ENCODE measurements at places on chromosomes 3 and 15.

DNA sequence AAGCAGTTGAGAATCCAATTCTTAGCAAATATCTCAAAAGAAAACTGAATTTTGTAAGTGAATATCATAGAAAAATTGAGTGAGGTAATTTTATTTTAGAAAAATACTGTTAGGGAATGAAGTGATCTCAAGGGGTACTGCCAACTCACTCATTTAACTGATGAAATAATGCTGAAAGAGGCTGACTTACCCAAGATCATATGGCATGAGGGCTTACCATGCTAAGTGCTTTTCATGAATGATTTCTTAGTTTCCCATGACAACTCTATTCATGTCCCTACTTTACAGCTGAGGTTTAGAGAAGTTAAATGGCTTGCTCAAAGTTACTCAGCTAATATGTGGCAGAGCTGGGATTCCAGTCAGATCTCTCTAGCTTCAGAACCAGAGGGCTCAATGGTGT is 30.6 kb downstream of the CCDC14 start:
- no peak for DNase-seq

- DNase-seq, result no peak
Observed at GRCh38 chr3:146227486-146227885, 23.4 kb downstream of the PLSCR4 start.

DNA sequence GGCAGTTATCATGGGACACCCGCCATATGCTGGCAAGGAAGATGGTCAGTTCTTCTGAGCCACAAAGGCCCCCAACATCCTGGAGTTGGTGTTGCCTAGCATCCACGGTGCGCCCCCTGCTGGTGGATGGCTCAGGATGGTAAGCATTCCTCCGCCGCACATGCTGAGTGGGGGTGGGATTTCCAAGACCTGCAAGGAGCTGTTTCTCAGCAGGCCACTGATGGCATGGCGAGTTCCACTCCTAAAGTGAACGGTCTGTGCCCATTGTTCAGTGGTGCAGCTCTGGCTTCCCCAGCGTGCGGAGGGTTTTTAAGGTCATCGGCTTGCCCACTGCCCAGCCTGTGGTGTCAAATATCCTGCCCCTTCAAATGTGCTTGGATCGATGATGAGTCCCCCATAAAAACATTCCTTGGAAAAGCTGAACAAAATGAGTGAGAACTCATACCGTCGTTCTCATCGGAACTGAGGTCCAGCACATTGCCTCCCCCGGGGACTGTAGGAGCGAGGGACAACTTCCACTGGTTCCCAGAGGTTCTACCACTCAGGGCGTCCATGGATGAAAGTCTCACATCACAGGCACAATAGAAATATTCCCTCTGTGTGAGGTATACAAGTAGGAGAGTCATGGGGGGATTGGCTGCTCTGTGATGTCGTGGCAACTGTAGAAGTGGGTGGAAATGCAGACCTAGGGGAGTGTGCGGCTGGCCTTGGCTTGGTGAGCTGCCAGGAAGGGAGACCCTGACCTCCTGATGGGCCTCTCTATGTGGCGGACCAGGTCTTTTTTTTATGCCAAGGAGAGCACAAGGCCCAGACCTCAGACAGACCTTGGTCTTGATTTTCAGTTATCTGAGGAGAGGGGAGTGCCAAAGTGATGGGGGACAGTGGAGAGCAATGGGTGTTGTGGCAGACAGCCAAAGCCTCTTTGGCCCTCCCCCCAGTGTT is 102.0 kb downstream of the SNRPN start:
- DNase-seq, result no peak

DNA sequence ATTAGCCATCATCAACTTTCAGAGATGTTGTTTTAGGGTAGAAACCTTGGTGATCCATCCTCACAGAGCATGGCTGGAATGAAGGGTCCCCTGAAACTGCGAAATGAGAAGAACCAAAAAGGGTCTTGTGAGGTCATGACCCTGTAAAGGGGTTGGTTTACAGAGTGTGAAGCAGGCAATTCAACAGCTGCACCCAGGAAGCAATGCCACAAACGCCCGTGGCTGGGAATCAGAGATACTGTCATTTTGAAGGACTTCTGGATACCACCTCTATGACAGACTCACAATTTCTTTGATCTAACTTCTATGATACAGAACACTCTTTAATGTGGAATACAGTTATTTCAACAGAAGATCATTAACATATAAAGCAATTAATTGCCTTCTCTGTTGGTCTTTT is 79.1 kb downstream of the GREM1 start:
- no peak for DNase-seq

DNA sequence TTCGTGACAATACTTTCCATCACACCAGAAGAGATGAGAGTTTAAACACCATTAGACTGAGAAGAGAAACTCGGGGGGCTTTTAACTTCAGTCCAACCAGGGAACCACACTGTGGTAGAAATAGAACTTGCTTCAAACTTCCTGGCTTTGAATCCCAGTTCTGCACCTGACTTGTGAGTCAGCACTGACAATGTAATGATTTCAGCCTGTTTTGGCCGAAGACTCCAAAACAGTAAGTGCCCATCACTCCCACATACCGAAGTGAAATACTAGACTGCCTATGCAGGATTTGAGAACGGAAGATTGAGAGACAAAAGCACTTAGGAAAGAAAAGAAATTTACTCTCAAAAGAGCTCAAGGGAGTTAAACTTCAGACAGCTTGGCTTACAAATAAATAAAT is 27.0 kb downstream of the C2CD4B start:
- DNase-seq, result no peak

DNA sequence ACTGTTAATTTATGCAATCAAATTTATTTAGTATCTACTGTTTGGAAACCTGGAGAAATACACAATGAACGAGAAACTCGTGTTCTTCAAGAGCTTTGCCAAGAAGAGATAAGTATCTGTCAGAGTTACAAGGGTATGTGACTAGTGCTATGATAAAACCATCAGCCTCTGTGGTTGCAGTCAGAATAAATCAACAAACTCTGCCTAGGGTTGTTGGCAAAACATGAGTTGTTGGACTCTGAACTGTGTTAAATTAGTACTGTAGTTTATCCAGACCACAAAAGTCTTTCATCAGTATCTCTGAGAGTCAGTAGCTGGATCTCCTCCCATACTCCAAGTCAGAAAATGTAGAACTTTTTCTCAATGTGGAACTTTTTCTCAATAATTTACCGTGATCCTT is 918.4 kb downstream of the NAALADL2 start:
- DNase-seq, result no peak

GRCh38 chr3:162743091-162743490 is 1246.5 kb downstream of the OTOL1 start:
- DNase-seq, result no peak

DNA sequence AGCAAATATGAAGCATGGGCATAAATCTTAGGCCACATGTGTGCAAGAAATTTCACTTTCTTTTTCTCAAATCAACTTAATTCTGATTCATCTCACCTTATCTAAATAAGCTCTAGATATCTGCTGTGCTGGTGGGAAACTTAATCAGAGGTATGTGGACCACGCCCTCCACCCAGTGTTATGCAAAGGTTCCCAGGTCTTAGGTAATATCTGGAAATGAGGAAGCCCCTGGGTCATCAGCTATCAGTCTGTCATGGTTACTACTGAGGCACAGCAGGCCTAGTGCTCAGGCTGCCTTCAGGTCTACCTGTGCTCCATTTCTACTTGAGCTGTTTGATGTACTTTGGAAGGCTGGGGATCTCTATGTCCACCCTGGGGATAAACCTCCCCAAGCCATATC is 134.4 kb upstream of the KCNH8 start:
- no peak for DNase-seq

DNA sequence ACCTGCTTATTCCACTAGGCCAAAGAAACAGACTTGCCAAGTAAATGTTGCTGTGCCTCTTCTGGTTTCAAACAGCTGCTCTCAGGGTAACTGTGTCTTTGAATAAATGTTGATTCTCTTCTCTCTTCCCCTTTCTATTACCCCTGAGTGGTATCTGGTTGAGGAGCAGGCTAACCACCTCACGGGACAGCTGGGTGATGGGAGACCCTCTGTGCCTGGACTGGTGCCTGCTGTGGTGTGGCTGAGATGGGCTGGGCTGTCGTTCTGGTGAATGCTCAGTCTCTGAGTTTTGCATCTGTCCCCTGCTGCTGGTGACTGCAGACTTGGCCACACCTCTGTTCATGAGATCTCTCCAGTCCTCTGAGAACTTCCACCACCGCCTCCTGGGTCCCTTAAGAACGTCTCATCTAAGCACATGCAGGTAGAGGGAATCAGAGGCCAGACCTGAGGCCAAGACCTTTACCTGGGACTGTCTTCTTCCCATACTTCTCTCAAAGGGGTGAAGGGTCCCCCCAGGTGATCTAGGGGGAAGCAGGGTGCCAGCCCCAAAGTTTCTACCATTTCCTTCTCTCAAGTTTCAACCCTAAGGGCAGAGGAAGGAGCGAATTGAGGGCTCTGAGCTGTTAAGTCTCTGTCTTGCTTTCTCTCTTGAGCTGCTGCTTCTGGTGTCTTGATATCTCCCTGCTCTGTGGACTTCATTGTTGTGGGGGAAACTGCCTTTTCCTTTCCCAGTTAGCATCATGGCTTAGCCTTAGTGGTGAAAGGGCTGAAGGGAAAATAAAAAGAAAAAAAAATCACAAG is 252.9 kb downstream of the EBLN2 start:
- no peak for DNase-seq

DNA sequence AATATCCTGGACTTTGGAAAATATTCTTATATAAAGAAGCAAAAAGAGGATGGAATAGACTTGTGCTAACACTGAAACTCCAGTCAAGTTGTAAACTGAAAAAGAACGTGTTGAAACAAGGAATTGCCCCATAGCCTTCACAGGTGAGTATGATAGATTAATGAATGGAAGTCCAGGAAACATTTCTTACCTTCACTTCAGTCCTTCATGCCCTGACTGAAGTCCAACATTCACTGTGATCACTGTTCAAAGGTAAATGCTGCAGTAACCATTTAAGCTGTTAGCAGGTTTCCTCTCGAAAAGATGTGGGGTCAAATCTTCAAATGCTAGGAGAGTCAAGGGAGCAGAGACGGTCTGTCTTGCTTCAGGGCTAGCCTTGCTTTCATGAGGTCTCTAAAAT is 46.1 kb downstream of the SLC30A4 start:
- DNase-seq, result no peak

All from DMS153 (cell line).